ENCODE measurements at places on chromosomes 1 and 21.

- DNase-seq: no peak
Observed at GRCh38 chr1:15727424-15727823, 8.6 kb upstream of the SLC25A34 start.

DNA sequence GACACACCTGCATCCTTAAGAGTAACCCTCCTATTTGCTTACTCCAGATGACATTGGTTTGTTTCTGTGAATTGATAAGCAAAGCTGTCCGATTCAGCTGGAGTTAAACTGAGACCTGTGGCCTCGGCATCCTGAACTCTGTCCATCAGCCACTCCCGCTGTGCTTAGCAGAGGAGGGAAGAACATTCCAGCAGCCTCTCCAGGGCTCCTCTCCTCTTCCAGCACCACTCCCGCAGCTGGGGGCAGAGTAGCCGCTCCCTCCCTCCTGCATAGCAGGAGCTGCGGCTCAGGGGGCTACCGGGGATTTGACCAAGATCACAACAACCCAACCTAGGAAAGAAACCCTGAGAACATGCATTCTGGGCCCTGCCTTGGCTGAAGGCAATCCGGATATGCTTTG, 8.8 kb downstream of the LRRC38 start:
- DNase-seq: no peak

DNA sequence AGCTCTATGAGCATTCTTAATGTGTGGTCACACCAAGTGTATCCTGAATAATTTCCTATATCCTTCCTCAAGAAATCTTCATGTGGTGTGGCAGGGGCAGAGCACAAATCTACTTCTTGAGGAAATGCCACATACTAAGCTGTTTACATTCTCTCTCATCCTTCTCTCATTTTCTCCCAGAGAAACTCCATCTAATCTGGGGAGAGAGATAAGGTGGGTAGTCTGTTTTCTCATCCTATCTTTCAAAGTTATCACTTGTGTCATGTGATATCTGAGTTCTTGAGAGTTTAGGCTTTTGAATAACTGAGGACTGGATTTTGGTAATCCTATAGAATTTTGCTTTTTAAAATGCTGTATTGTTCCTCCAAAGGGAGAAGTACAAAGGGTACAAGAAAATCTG, 141.9 kb upstream of the LRRC7 start:
- no peak for DNase-seq

DNA sequence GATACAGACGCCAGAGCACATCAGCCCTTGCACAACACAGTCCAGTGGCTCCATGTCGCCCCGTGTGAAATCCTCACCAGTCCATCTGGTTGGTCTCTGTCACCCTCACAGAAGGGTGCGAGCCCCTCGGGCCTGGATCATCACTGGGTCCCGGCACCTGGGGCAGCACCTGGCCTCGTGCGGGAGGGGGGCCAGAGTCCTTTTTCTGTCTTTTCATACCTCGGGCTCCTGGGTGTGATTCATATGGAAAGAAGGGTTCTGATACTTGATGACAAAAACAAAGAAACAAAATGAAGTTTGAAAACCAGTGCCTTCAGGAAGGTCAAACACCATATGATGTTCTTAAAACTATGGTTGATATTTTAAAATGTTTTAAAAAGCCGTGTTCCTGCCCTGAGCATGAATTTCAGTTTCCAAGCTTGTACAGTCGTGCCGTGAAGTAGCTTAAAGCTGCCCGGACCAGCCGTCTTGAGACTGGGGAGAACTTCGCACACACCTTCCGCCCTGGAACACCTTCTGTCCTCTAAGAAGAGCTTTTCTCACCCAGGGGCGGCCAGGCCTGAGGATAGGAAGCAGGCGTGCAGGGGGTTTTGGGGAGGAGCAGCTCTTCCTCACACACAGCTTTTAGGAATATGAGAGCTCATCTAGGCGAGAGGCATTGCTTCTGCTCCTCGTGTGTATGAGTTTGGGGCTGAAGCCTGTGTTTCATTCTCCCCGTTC, 35.2 kb downstream of the SLC37A1 start:
- no peak for DNase-seq

GRCh38 chr1:116466810-116467557, 93.9 kb downstream of the ATP1A1 start:
- DNase-seq: no peak

DNA sequence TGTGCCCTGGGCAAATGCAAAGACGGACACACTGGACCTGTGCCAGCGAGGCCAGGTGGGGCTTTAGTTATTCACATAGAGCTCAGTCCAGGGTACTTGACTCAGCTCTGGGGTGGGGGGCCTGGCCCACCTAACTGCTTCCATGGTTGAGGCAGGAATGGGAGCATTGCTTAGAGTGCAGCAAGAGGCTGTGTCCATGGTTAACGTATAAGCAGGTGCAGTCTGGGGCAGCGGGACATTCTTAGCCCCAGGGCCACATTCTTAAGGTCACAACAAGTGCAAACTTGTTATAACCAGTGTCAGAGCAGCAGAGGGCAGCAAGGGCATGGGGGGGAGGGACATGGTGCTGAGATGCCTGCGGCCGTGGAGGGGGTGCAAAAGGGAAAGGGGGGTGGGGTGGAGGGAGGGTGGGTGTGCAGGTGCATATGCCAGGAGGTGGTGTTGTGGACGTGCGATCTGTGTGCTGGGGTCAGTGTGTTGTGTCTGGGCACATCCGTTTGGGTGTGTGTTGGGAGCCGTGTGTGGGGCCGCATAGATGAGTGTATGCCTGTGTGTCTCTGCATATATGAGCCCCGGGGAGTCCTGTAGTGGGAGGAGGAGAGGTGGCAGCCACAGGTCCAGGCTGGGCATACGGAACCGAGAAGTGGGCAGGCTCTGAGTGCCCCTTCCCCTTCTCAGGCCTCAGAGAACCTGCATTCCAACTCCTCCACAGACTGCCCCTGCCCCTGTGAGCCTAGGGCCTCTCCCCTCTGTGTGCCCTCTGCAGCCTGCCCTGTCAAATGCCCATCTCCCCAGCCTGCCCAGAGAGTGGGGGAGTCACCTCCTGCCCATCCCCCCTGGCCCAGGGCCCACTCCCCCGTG, 8.4 kb downstream of the KCNJ10 start:
- no peak for DNase-seq

DNA sequence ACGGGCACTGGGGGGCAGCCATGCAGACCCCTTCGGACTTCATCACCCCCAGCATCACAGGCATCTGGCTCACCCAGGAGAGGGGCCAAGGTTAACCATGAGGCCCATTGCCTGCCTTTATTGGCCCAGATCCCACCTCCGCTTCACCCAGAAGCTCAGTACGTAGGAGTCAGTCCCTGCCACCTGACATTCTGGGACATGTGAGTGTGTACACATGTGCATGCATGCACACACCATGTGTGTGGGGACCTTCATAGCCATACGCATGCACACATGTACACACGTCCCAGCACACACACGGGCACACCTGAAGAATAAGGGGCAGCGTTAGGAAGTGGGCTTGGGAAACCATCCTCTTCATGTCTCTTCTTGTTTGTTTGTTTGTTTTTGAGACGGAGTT, 24.1 kb upstream of the TRAPPC10 start:
- DNase-seq: no peak

DNA sequence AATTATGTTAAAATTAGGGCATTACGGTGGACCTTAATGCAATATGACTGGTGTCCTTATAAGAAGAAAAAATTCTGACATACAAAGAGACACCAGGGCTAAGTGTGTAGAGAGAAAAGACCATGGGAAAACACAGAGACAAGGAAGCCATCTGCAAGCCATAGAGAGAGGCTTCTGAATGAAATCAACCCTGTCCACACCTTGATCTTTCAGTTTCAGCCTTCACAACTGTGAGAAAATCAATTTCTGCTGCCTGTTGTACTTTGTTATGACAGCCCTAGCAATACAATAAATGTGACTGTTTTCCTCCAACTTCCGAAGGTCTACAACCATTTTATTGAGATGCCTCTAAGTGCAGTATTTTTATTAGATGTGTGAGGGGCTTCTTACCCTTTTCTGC, 1407.2 kb downstream of the MRPL39 start:
- no peak for DNase-seq

- no peak for DNase-seq
Observed at GRCh38 chr1:157770442-157771043, 6.4 kb downstream of the FCRL2 start.

DNA sequence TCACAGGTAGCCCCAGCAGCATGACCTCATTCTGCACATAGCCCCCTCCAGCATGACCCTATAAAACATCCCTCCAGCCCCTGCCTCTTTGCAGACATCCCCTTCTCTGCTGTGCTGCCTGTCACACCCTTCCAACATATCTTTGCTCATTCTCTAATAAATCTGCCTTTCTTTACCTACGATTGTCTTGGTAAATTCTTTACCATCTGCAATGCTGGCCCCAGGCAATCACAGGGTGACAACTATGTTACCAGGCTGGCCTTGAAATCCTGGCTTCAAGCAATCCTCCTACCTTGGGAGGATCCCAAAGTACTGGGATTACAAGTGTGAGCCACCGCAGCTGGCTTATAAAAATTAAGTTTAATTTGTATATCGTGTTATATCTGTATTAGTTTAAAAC, 134.5 kb downstream of the VAV3 start:
- DNase-seq: no peak

DNA sequence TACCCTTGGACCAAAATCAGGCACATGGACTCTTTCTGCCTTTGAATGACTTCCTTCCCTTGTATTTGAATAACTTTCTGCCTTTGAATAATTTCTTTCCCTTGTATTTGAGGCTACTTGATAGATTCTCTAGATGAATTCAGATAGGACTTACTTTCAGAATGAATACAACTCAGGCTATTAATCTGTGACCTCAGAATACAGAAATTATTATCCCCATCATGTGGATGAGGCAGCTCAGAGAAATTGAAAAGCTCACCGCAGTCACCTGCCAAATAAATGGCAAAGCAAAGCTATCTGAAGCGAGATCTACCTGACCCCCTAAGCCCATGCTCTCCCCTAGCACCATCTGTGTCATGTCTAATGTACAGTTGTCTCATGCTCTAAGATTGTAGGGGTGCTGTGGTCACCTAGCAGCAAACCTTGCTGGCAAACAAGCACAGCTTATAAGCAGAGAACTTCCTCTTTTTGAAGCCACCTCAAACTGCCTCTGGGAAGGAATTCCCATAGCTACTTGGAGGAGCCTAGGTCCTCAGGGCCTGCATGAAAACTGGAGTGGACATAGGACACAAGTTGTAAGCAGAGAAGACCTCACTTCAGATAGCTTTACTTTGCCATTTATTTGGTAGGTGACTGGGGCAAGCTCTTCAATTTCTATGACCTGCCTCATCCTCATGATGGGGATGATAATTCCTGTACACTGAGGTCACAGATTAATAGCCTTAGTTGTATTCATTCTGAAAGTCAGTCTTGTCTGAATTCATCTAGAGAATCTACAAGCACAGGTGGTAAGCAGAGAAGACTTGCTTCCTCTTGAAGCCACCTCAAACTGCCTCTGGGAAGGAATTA, 66.1 kb downstream of the FASLG start:
- no peak for DNase-seq

- DNase-seq: no peak
Observed at GRCh38 chr1:53024117-53024516, 37.9 kb upstream of the PODN start.

DNA sequence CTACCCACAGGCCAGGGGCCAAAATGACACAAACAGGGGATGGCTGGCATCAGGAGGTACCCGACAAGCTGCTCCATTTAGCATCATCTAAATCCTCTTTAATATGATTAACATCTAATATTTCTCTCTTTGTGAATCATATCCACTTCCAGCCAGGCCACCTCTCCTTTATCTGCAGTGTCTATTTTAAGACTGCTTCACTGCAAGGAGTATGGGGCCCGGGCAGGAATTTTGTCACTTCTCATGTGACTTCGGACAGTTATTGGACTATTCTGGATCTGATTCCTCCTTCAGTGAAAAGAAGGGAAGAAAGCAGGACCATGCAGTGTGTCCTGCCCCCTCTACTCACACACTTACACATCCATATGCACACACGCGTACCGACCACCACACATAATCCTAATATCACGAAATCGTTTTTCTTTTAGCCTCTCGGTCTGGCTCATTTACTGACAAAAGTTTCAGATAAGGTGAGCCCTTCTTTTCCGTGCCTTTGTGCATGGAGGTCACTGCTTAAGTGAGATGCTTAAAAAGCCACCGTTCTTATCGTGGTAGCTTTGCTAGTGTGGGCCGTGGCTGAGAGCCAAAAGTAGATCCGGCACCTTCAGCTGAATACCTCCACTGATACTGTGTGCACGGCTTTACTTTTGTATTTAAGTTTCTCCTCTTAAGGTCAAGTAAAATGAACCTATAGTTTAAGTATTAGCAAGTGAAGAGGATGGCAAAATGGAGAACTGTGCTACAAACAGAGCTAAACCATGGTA, 26.0 kb downstream of the PROX1 start:
- DNase-seq: no peak

DNA sequence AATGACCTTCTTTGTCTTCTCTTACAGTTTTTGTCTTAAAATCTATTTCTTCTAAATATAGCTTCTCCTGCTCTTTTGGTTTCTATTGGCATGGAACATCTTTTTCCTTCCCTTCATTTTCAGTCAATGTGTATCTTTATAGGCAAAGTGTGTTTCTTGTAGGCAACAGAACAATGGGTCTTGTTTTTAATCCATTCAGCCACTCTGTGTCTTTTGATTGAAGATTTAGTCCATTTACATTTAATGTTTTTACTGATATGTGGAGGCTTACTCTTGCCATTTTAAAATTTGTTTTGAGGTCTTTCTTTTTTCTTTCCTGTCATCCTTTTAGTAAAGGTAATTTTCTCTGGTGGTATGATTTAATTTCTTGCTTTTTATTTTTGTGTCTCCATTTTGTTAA, 271.2 kb upstream of the ZP4 start:
- DNase-seq: no peak

- DNase-seq: no peak
Observed at GRCh38 chr1:36530261-36530660, 47.5 kb upstream of the CSF3R start.

- DNase-seq: no peak
Observed at GRCh38 chr1:201213926-201214325, 23.3 kb downstream of the IGFN1 start.

DNA sequence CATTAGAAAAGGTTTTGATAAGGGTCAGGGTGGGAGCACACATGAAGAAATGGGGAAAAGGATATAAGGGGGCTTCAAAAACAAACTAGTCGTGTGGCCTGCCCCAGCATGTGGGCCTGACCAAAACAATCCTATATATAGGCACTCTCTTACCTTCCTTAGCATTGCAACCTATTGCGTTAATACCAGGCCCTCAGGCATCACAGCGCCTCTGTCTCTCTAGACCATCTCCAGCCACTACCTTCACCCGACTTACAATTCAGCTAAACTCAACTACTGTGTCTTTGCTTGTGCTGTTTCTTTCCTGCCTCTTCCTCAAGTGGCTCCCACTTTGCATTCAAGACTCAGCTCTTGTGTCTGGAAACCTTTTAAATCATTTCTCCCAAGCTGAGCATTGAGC, 47.0 kb upstream of the GJA5 start:
- no peak for DNase-seq

- DNase-seq: no peak
Observed at GRCh38 chr1:201357211-201357610, 20.3 kb downstream of the TNNT2 start.

- no peak for DNase-seq
Observed at GRCh38 chr1:38833146-38833545, 26.4 kb downstream of the RRAGC start.

GRCh38 chr1:229699613-229700267, 73.7 kb downstream of the URB2 start:
- DNase-seq: no peak

GRCh38 chr1:204363335-204364114, 3.8 kb upstream of the PLEKHA6 start:
- peak; percentile 87 for DNase-seq
